SK-N-DZ (cell line): ENCODE measurements at places on chromosomes 13 and 19.

- DNase-seq = no peak
These were observed 837.3 kb upstream of the KLHL1 start for GRCh38 chr13:70945506-70945905.

DNA sequence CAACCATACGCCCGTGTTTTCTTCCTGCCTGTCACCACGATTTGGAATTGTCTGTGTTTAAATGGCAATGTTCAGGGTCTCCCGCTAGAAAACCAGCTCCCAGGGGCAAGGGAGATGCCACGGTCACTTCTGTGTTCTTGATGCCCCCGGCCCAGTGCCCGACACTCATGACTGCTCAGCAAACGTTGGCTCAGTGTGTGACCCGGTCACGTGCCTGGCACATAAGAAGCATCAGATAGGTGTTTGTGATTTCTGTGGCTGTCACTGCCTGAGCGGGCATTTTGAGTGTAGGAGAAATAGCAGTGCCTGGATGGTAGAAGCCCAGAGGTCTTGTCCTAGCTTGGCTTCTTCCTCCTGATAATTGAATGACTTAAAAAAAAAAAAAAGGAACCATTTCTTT, 15.5 kb downstream of the HDGFL2 start:
- DNase-seq = no peak

- DNase-seq = no peak
These were observed 550.9 kb downstream of the GPC6 start for GRCh38 chr13:93777504-93777903.

GRCh38 chr19:34818270-34818669, 45.3 kb upstream of the ZNF599 start:
- no peak for DNase-seq

GRCh38 chr13:111325941-111326620, 5.6 kb downstream of the TEX29 start:
- no peak for DNase-seq

- DNase-seq = no peak
These were observed 1019.4 kb upstream of the SLC10A2 start for GRCh38 chr13:104085611-104086010.

DNA sequence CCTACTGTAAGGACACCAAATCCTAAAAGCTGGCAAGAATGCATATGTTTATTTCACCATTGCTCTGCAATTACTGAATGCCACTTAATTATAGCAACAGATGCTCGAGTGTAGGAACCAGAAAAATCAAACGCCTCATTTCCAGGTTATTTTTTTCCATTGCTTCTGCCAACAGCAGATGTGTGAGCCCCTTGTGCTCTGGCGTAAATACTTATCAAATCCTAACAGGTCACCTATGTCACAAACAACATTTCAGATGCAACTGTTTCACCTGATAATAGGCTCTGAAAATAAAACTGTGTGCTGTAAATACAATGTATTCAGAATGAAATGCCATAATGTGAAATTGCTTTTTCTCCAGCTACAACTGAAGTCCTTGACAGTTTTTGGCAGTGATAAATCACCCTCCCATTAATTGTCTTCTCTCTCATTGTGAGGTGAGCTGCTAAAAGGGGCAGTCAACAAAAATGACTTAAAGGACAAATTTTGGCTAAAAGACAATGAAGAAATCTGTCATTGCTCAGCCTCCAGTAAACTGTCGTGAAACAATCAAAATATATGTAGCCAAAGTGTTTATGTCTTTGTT, 344.0 kb downstream of the DACH1 start:
- DNase-seq = no peak
